ENCODE measurements at places on chromosomes 3 and 15.

- no peak for DNase-seq
These were observed 50.9 kb downstream of the TMEM44 start for GRCh38 chr3:194582196-194582905.

DNA sequence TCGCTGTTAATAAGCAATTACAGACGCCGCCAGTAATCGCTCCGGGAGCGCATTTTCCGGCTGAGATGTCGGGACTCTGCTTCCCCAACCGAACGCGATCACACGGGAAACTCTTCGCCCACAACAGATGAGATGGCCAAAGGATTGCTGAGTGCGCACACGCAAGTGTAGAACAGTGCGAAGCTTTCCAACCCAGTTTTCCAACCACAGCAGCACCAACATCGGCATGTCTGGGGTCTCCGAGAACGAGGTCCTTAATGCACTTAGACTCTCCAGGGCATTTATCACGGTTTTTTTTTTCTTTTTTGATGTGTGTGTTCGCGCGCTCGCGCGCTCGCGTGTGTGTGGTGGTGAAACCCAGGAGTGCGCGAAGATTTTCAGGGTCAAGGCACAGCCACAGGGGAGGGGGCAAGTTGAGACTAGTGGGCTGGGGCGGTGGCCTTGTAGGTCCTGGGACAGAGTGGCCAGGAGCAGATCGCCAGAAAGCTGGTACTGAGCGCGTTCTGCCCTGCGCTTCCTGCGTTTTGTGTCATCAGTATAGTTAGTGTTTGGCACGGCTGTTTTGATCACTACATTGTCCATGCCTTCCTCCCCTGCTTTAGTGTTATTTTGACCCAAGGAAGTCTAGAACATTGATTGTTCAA is 1.8 kb upstream of the EOMES start:
- no peak for DNase-seq

DNA sequence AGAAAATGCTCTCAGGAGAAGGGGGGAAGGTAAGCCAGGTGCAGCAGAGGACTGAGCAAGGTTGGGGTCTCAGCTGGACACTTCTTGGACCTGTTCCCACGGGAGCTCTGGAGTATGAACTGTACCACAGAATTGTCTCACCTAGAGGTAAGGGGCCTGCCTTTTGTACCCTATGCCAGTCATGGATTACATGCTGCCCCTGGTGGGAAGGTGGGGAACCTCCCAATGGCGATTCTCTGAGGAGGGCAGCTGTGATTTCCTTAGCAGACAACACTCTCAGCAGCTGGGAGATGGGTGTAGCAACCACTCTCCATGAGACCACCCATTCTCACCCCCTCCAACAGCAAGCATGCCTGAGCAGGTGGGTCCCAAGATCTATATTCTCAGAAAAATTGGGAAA is 329.4 kb upstream of the CTNNB1 start:
- DNase-seq: no peak

DNA sequence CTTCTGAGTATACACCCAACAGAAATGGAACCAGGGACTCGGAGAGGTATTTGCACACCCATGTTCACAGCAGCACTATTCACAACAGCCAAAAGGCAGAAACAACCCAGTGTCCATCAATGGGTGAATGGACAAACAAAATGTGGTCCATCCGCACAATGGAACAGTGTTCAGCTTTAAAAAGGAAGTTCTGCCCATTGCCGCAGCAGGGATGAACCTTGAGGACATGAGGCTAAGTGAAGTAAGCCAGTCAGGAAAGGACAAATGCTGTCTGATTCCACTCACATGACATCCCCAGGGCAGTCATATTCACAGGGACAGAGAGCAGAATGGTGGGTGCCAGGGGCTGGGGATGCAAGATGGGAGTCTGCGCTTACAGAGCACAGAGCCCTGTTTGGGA is 7.5 kb downstream of the IQSEC1 start:
- no peak for DNase-seq

DNA sequence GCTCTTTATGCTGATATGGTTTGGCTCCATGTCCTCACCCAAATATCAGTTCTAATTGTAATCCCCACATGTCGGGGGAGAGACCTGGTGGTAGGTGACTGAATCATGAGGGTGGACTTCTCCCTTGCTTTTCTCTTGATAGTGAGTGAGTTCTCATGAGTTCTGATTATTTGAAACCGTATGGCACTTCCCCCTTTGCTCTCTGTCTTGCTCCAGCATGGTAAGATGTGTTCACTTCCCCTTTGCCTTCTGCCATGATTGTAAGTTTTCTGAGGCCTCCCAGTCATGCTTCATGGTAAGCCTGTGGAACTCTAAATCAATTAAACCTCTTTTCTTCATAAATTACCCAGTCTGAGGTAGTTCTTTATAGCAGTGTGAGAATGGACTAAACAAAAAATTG is 107.6 kb downstream of the IMPG2 start:
- DNase-seq: no peak

- DNase-seq: no peak
These were observed 75.0 kb downstream of the AAGAB start for GRCh38 chr15:67179411-67179995.

DNA sequence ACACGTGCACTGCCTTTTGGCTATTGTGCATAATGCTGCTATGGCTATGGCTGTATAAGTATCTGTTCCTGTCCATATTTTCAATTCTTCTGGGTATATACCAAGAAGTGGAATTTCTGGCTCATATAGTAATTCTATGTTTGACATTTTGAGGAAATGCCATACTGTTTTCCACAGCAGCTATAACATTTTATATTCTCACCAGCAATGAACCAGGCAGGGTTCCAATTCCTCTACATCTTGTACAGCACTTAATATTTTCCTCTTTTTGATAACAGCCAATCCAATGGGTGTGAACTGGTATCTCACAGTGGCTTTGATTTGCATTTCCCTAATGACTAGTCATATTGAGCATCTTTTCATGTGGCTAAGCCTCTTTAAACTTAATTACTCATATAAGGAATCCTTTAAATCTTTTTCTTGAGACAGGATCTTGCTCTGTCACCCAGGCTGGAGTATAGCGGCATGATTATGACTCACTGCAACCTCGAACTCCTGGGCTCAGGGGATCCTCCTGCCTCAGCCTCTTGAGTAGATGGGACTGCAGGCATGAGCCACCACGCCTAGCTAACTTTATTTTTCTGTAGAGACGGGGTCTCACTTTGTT is 38.1 kb upstream of the IGDCC4 start:
- no peak for DNase-seq

- no peak for DNase-seq
These were observed 16.1 kb downstream of the CACNA1D start for GRCh38 chr3:53510508-53510907.

GRCh38 chr3:15327941-15328340 is 4.4 kb downstream of the SH3BP5 start:
- no peak for DNase-seq

- no peak for DNase-seq
These were observed 56.9 kb downstream of the LRCH3 start for GRCh38 chr3:197847866-197848401.

DNA sequence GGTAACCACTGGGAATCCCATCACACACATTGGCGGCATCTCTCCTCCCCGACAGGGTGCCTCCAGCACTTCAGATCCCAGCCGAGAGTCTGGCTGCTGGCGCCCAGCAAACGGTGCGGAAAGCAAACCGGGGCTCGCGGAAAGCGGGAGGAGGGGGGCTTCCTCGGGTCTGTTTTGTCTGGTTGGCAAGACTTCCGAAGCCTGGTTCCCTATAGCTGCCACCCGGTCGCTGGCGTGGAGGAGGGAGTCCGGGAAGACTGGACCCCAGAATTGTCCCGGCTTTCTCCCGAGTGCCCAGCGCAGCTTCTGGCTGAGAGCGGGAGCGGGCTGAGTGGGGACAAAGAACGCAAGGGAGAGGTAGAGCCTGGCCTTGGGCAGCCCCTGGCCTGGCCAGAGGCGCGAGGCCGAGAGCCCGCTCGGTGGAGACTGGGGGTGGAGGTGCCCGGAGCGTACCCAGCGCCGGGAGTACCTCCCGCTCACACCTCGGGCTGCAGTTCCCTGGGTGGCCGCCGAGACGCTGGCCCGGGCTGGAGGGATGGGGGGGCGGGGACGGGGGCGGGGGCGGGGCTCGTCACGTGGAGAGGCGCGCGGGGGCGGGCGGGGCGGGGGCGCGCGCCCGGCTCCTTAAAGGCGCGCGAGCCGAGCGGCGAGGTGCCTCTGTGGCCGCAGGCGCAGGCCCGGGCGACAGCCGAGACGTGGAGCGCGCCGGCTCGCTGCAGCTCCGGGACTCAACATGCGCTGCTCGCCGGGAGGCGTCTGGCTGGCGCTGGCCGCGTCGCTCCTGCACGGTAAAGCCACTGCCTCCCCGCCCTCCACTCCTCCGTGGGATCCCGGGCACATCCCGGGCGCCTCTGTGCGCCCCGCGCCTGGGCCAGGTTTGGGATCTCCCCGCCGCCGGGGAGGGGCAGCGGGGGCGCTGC is at the start of gene CHRNA7:
Gene CHRNA7, plus strand, starts transcription at position 654 of the 920 bp plus-strand sequence. Its CDS starts 80 bp downstream, at position 734.
- DNase-seq: no peak

DNA sequence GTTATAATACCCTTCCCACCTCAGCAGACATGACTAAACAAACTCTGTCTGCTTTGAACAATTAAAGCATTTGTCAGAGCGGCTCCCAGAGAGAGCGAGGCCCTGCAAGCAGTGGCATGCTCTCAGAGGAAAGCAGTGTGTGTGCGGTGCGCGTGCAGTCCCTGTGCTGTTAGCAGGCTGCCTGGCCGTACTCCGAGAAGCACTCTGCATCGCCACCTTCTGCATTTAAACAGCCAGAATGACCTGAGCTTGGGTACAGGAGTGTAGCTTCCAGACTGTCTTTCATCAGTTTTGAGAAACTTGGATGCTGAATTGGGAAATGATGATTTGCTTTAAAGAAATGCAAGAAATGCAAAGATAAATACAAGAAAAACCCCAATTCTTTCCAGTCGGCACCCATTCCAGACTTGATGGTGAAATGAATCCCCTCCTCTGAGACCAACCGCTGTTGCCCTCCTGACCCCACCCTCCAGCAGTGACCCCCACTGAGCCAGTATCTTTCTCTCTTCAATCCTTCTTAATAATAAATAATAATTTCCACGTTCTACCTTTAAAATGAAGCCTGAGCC is 113.5 kb downstream of the VGLL4 start:
- DNase-seq: no peak

GRCh38 chr3:115436767-115437301 is 186.5 kb upstream of the GAP43 start:
- DNase-seq: no peak

DNA sequence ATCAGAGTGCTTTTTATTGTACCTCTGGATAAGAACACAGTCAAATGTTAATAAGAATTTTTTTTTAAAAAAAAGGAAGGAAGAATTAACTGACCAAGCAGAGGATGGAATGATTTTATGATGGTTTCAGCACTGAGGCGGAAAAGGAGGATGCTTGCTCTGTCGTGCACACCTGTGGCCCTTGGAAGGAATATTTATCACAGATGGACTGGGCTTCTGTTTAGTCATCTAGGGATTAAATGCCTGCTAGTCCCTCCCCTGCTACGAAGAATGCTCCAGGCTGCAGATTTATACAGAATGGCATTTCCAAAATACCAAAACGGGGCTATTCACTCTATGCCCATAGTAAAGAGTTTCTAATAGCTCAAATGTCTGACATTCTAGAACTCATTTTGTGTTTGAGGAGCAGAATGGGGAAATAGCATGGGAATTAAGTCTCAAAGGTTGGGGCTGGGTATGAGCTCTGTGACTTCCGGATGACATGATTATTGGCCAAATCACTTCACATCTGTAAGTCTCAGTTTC is 92.8 kb upstream of the BCL6 start:
- DNase-seq: no peak

GRCh38 chr3:4517093-4517492 is 23.9 kb downstream of the ITPR1 start:
- DNase-seq: no peak

- DNase-seq: no peak
These were observed 55.1 kb downstream of the PEX5L start for GRCh38 chr3:179981646-179982045.

GRCh38 chr15:77015646-77016320 is 20.9 kb downstream of the PSTPIP1 start:
- no peak for DNase-seq

DNA sequence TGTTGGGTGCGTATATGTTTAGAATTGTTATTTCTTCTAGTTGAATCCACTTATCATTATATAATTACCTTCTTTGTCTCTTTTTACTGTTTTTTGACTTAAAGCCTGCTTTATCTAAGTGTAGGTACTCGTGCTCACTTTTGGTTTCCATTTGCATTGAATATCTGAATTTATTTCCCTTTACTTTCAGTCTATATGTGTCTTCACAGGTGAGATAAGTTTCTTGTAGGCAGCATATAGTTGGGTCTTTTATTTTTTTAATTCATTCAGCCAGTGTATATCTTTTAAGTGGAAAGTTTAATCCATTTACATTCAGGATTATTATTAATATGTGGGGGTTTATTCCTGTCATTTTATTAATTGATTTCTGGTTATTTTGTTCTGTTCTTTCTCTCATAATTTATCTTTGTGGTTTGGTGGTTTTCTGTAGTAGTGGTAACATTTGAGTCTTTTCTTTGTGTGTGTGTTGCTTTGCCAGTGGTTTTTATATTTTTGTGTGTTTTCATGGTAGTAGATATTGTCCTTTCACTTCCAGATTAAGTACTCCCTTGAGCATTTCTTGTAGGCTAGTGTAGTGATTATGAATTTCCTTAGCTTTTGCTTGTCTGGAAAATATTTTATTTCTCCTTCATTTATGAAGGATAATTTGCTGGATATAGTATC is 27.3 kb downstream of the STT3B start:
- DNase-seq: no peak

DNA sequence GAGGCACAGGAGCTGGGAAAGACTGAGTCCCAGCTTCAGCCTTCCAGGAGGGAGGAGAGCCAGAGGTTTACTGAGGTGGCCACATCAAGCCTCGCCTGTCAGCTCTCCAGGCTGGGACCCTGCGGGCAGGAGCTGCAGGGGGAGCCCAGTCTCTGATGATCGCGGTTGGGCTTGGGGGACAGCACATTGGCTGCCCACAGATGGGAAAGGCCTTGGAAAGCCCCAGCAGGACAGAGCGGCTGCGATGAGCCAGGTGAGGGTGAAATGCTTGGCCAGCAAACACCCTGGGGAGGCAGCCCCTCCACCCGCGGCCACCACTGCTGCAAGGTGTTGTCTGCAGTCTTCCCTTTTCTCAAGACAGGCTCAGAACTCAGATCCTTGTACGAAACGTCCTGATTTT is 31.2 kb downstream of the SEC61A1 start:
- no peak for DNase-seq

GRCh38 chr15:95265419-95265997 is 1034.1 kb downstream of the MCTP2 start:
- no peak for DNase-seq

GRCh38 chr3:29822071-29822470 is 541.2 kb downstream of the RBMS3 start:
- no peak for DNase-seq

- no peak for DNase-seq
These were observed 70.0 kb downstream of the ALCAM start for GRCh38 chr3:105436687-105437086.

GRCh38 chr15:72369964-72370363 is 5.8 kb downstream of the HEXA start:
- no peak for DNase-seq

DNA sequence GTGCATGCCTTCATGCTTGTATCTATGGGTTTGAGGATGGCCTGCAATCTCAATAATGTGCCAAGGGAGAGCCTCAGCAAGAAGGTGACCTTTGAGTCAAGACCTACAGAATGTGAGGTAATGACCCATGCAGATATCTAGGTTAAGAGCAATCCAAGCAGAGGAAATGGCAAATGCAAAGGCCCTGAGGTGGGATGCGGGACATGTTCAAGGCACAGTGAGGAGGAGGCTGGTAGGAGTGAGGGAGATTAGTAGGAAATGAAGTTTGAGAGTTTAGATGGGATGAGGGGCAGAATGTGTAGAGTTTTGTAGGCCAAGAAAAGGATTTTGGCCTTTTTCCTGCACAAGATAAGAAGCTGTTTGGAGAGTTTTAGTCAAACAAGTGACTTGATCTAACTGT is 4.7 kb upstream of the MAP2K5 start:
- no peak for DNase-seq

Data from stimulated activated CD8-positive, alpha-beta memory T cell treated with anti-CD3 and anti-CD28 coated beads, Interleukin-15, amount 100 ng/mL, for 24 hours (primary cell).